Stimulated activated CD4-positive, alpha-beta T cell treated with anti-CD3 and anti-CD28 coated beads, Interleukin-15, amount 100 ng/mL, for 1 hour (primary cell): ENCODE measurements at places on chromosomes 6 and 20.

GRCh38 chr20:48156521-48156920 is 371.2 kb upstream of the SULF2 start:
- DNase-seq, result no peak

DNA sequence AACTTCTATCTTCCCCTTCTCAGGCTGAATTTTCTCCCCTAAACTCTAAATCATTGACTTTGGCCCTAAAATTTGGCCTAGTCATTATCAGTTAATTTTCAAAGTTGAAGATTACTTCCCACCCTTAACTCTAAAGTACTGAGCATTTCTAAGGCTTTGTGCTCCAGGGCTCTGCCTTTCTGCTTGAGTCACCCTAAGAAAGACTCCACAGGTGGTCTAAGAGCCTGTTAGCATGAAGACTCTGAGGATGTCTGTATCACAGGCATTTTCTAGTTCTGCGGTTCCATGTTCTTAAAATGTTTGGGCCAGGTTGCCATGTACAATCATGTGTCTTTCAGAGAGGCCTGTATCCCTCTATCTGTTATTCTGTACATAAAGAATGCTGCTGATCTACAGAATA is 808.1 kb upstream of the MANEA start:
- DNase-seq, result no peak

- DNase-seq, result no peak
Measured at GRCh38 chr20:43520074-43520630, 12.7 kb downstream of the L3MBTL1 start.

GRCh38 chr6:142802124-142802523 is 142.9 kb downstream of the HIVEP2 start:
- no peak for DNase-seq

GRCh38 chr6:24743265-24743943 is 24.4 kb upstream of the C6orf62 start:
- DNase-seq, result no peak

DNA sequence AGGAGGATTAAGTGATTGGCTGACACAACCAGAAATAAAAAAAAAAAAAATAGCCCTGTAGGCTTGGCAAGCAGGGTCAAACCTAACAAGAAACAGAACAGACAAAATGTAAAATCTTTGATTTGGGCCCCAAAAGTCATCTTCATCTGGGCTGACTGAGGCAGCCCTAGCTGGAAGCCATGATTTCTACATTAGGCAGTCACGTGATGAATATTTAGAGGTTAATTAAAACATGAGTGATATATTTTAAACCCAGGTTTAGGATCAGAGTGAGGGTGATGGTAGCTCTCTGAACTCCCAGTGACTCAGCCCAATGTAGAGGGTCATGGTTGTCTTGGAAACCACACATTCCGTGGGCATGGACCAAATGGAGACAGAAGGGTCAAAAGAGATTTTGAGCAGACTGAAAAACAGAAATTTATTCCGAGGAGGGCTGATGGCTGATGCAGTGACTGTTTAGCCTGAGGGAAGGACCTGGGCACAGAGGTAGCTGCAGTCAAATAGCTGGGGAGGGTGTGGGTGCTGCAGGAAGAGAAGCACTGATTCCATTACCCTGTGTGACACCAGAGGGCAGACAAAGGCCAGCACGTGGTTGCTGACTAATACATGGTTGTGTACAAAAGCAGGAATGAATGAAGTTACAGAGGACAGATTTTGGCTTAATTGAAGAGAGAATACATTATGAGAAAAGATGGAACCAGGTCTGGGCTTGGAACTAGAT is 573.1 kb upstream of the CHD6 start:
- DNase-seq, result no peak

GRCh38 chr6:81668615-81669047 is 83.8 kb downstream of the TENT5A start:
- no peak for DNase-seq

DNA sequence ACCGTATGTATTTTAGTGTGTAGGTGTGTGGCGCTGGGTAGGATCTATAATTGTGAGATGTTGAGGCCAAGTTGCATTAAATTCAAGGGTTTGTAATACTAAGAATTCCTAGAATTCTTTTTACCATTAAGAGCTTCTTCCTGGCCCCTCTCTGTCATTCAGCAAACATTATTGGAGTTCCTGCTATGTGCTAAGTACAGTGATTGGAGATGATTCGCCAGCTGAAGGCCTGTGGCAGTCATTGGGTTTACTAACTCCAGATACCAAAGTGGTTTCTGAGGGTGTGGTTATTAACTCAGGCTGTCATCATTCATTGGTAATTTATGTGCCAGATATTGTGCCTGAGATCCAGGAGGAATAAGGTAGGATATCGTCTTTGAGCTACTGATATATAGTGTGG is 167.1 kb downstream of the LAMA2 start:
- DNase-seq, result no peak

DNA sequence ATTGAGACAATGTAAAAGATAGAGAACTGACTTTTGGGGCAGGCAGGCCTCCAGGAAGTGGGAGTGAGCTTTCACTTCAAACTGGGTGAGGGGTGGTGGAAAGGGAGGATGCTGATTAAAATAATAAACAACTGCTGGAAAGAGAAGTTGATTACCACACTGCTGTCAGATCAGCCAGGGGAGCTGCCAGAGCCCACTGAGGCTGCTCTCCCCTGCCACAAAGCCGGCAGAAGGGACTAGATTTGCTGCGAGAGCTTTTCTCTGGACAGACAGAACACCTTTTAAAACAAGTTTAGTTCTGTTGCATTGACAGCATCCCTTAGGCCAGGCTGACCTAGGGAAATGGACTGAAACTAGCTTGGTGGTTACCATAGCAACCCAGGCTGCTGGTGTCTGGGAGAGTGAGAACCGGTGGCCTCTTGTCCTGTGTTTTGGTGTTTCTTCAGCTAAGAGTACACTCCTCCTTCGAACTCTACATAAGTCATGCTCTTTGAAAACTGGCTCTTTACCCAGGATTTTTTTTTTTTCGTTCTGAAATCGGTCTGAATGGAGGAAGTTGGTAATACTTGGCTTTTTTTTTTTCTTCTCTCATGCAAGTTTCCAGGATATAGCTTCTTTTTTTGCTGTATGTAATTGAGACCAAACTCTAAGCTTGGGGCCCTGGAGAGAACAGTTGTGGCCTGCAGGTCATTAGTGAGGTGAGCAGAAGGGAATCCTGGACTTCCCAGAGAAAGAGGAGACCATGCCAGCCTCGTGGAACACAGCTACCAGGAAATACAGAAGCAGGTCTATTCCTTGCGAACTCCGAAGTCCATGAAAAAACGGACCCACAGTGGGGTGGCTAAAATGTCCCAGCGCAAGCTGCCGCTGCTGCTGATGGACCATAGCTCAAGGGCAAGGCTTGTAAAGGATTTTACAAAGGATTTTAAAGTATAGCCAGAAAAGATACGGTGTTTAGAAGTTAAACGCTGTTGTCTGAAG is 374.4 kb downstream of the UTRN start:
- no peak for DNase-seq

GRCh38 chr6:93344333-93344835 is 75.0 kb downstream of the EPHA7 start:
- DNase-seq, result no peak

DNA sequence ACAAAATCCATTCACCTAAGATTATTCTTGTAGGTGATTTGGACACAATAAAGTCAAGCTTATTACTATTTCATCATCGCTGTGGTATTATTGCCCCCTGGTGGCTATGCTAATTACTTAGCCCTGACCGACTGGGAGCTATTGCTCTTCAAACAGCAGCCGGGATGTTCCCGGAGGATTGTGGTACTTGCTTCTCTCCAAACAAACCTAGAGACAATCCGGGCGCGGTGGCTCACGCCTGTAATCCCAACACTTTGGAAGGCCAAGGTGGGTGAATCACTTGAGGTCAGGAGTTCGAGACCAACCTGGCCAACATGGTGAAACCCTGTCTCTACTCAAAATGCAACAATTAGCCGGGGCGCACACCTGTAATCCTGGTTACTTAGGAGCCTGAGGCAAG is 15.4 kb upstream of the STMND1 start:
- no peak for DNase-seq

DNA sequence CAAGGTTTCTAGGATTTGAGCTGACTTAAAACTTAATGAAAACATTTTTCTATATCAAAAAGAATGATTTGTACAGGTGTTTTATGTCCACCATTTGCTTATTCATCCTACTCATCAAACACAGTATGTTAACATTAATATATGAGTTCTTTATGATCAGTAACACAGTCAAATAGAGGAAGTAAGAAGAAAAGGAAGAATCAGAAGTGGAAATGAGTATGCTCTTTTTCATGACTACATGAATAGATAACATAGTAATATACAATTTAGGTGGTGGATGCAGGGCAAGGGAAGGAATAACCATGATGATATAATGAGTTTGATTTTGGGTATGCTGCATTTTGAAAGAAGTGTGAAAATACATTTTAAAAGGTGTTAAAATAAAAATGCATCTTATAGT is 16.5 kb downstream of the KPNA5 start:
- DNase-seq, result no peak

GRCh38 chr6:46410334-46410953 is 80.8 kb downstream of the RCAN2 start:
- no peak for DNase-seq

DNA sequence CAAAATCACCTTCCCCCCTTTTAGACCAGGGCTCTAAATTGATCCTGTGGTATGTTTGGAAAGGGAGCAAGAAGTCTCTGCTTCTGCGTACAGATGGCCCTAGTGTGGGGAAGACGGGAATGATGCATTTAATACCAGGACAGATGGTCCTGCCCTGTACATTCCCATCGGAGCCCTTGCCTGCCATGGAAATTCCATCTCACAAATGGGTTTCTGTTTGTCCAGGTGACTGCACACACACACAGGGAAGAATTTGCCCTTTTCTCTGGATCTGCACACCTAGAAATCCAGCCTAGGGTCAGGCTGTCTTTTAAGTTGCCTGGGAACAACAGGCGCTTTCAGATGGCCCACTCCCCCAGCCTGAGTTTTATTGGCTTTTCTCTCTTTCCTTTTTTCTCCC is 1.3 kb downstream of the MAS1 start:
- no peak for DNase-seq

DNA sequence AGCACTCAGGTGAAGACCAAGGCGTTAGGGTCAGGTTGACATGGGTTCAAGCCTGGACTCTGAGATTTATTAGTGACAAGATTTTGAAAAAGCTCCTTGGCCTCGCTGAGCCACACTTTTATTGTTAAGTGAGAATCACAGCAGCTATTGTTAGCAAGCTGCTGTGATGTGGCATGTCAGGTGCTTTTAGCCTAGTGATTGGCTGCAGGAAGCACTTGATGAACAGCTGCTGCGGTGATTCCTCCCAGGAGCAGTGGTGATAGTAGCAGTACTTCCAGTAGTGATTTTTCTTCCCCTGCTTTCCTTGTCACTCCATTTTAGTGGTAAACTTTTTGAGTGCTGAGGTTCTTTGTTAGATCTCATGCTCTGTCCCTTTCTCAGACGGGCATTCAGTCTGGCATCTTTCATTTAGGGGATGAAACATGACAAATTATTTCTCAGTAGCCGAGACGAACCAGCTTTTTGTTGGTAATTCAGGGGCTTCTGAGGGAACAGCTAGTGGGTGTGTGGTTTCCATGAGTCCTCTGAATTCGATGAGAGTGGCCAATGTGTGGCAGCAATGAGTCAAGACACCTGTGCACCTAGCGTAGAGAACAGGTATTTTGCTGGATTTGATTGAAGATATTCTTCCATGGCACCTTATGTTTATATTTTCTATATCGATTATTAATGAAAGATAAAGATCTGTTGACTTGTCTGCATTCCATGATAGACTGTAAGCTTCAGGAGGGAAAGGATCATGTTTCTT is 696.7 kb downstream of the DHX35 start:
- no peak for DNase-seq

GRCh38 chr6:71887006-71887743 is 825 bp downstream of the RIMS1 start:
- no peak for DNase-seq

GRCh38 chr6:124573953-124574352 is 388.3 kb upstream of the RNF217 start:
- no peak for DNase-seq

GRCh38 chr20:49275216-49275615 is 2.6 kb downstream of the ZNFX1 start:
- DNase-seq, result no peak

GRCh38 chr6:169095153-169095552 is 158.5 kb downstream of the THBS2 start:
- no peak for DNase-seq

DNA sequence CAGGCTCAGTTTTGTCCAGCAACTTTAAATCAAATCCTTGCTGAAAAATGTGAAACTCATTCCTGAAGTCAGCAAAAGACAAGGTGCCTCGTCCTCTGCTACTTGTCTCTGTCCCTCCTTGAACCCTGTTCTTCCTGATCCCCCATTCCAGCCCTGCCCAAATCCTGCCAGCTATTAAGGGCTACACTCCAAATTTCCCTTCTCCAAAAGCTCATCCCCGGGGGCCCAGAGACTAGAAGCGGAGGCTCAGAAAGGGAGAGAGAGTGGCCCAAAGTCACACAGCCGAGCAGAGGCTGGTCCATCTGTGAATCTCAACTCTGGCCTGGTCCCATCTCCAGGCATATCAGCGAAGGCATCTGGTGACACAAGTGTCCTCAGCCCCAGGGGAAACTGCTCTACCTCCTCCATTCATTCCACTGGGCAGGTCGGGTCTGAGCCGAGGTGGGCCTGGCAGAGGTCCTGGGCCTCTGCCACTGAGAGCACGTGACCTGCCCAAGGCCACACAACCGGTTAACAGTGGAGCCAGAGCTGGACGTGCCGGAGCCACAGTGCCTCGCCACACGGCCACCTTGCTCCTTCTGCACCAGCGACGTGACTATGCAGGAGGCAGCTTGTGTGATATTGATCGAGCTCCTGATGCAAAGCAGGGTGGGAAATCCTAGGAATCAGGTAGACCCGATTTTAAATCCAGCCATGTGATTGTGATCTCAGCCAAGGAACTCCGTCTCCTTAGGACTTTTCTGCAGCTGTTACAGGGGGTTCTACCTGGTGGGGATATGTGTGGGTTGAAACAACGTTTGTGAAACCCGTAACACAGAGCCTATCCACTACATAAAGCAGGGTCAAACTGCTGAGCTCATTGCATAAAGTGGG is 28.6 kb downstream of the NOL4L start:
- no peak for DNase-seq

DNA sequence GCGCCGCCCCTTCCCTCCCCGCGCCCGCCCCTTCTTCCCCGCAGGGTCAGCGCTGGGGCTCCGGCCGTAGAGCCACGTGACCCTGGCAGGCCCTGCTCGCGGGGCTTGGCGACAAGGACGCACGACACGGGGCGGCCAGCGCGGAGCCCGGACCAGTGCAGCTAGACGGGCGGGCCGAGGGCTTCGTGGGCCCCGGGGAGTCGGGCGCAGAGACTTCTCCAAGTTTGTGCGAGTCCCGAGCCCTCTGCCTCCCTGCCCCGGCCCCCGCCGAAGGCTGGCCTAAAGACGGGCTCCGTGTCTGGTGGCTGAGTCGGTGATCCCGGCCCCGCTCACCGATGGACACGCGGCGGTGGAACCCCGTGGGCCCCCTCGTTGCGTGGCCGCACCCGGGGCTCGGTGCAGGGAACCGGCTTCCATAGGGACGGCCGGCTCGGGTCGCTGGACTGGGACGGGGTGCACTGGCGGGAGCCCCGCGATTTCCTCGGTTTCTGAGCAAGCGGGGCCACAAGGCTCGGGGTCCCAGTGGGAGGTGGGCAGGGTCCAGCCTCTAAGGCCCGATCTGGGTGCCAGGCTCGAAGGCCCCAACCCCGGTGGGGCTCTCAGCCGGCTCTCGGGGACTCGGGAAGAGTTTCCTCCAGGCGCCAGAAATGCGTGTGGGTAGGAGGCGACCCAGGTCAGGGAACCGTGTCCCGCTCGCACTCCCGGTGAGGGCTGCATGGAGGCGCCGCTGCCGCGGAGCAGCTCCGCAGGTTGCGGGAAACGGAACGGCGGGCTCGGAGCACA is 452 bp upstream of the GATA5 start:
- DNase-seq, result no peak
